Vagina (tissue), 2 donors: ENCODE measurements at places on chromosomes 12 and 14.
A peak's percentile ranks its signal among the peaks of the same experiment; 100 is the strongest.

GRCh38 chr14:104087505-104087904 lies 2.0 kb downstream of the ASPG start:
- DNase-seq: no peak
- peaks cover 4% of the 10 kb centered on the region for H3K4me1 ChIP-seq
- H3K36me3 ChIP-seq: no peaks in the 10 kb centered on the region
- peaks cover 5% of the 10 kb centered on the region for H3K27me3 ChIP-seq
- H3K4me3 ChIP-seq: no peak overlapping the region

DNA sequence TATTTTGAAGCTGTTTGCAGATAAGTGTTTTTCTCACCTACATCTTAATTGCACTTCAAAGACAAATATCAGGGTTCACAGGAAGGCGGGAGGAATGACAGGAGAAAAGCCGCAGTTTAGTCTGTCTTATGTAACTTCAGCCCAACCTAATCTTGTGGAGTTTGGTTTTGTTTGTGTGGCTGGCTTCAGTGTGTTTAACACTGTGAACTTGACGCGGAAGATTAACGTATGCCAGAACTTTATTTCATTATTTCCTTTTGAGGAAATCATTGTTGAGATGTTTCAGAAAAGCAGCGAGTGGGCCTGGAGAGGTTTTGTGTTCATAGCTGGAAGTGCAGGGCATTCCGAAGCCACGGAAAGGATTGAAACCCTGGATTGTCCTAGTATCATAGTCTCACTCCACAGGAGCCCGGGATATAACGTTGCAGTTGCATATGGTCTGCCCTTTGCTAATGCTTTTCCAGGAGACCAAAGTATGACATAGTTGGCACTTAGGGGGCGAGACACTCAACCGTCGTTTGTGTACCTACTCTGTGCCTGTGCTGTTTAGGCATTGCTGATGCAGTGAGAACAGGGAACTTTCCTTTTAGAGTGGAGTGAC lies 2.0 kb downstream of the PELI2 start:
- peaks cover 43% of the 10 kb centered on the region for H3K4me1 ChIP-seq
- peak overlapping the region; percentile 94 for H3K27ac ChIP-seq
- no peaks in the 10 kb centered on the region for H3K27me3 ChIP-seq
- no peaks in the 10 kb centered on the region for H3K36me3 ChIP-seq

- no peak overlapping the region for H3K4me3 ChIP-seq
- no peaks in the 10 kb centered on the region for H3K4me1 ChIP-seq
- DNase-seq: no peak
Measured at GRCh38 chr12:128402486-128403243, 135.7 kb downstream of the TMEM132C start.

DNA sequence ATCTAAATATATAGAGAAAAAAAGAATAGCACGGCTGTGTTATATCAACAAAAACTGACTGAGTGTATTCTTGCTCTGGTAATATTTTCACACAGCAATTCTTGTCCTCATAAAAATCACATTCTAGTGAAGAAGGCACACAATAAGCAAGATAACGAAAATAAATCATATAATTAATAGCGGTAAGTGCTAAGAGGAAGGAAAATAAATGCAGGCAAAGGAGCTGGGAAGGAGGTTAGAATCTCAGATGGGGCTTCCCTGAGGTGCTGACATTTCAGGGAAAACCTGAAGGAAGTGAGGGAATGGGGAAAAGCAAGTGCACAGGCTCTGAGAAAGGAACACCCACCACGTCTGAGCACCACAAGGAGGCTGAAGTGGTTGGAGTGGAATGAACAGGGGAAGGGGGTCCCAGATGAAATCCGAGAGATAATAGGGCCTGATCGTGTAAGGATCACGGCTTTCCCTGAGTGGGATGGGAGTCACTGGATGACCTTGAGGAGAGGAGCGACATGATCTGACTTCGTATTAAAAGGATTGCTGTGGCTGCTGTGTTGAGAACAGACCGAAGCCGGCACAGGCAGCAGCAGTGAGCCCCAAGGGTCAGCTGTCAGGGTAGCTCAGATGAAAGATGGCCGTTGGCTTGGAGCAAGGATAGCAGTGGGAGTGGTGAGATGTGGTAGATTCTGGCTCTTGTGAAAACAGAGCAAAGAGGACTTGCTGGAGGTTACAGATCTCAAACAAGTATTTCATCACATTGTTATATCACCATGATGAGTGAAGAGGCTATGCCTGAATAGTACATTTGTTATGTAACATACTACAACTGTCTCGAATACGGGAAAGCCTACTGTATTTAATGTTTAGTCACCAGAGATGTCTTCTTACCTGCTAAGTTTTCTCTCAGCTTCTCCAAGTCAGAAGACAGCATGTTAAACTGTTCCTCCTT lies 67.1 kb upstream of the VPS33A start:
- H3K27ac ChIP-seq: no peak overlapping the region
- no peaks in the 10 kb centered on the region for H3K27me3 ChIP-seq
- DNase-seq: no peak
- no peaks in the 10 kb centered on the region for H3K36me3 ChIP-seq

DNA sequence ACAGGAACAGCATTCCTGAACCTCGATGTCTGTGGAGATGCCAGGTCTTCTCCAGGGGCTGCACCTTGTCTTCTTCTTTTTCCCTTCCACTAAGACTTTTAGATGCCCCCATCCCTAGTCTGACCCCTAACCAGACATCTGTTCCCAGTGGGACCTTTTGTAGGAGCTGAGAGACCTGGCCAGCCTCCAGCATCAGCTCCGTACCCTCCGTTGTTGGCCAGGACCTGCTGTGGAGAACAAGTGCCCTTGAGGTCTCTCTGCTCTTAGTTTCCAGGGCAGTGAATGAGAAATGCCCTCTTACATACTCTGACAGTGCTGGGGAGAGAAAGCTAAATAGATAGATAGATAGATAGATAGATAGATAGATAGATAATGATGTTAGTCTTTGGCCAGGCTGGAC lies 16.8 kb upstream of the SDR39U1 start:
- no peak overlapping the region for H3K4me3 ChIP-seq
- H3K27ac ChIP-seq: no peak overlapping the region
- H3K36me3 ChIP-seq: no peaks in the 10 kb centered on the region

GRCh38 chr12:121232977-121233627 lies 23.2 kb downstream of the P2RX4 start:
- no peak for DNase-seq
- H3K36me3 ChIP-seq: no peaks in the 10 kb centered on the region
- H3K27me3 ChIP-seq: no peaks in the 10 kb centered on the region
- H3K27ac ChIP-seq: no peak overlapping the region
- H3K4me3 ChIP-seq: no peak overlapping the region

DNA sequence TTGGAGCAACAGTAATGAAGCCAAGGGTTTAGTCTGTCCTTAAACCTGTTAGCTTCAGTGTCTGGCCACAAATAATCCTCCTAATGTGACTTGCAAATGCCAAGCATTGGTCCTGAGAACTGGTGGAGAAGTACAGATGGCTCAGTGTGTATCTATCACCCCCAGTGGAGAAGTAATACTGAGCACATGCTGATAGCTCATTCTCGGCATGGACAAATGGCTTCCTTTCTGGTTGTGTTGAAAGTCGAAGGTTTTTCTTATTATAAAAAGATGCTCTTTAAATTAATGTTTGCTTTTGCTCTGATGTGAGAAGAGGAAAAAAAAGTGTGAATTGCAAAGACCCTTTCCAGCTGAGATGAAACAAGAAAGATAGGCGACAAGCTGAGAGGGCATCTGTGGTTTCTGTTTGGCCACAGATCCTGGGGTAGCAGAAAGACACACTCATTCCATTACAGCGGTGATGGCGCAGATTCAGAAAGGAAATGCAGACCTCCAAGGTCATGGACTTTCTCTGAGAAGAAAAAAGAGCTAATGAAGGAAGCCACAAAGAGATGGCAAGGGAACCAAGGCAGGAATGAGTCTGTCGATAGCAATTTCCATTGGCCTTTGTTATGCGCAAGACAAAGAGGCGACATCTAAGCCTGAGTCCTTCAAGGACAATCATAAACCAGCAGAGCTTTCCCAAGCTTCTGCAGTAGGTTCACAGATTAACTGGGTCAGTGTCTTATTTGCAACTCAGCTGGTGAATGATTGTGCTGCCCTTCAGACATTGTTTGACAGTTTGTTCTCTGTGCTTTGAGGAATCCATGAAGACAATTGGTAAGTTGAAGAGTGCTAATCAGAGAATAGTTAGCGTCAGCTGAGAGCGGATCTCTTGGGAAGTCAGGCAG lies 155.5 kb upstream of the RGS6 start:
- no peaks in the 10 kb centered on the region for H3K36me3 ChIP-seq
- H3K4me3 ChIP-seq: no peak overlapping the region
- no peaks in the 10 kb centered on the region for H3K4me1 ChIP-seq
- H3K27me3 ChIP-seq: no peaks in the 10 kb centered on the region

DNA sequence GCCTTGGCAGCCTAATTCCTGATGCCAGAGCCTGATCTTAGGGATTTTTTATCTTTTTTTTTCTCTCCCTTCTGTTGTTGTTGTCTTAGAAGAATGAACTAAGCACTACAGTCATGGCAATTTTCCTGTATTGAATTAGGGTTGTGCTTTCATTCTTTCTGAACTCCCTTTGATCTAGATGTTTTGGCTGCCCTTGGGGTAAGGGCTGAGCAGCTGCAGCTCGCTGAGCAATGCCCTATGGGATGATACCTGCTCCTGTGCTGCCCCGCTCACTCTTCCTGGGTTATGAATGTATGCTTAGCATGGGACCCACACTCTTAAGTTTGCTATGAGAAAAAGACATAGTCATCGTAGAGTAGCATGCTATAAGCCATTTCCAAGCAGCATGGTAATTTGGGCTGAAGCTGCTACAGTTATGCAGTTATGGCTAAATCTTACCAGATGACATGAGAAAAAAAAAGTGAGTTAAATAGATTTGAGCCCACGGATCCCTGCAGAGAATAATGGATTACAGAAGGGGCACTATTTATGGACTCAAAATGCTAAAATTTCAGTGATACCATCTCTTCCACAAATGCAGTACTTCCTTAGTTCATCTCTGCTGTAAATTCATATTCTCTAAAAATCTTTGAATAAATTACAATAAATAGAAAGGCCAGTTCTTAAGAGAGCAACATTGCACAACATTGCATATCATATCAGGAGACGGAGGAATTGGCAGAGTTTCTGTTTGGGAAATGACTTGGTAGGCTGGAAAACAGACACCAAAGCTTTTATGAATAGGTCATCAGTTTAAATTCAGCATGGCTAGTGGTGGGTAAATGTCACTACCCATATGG lies 79.2 kb upstream of the PTHLH start:
- DNase-seq: no peak
- H3K27me3 ChIP-seq: no peaks in the 10 kb centered on the region
- H3K27ac ChIP-seq: no peak overlapping the region
- H3K4me1 ChIP-seq: peaks cover 11% of the 10 kb centered on the region
- no peaks in the 10 kb centered on the region for H3K36me3 ChIP-seq

DNA sequence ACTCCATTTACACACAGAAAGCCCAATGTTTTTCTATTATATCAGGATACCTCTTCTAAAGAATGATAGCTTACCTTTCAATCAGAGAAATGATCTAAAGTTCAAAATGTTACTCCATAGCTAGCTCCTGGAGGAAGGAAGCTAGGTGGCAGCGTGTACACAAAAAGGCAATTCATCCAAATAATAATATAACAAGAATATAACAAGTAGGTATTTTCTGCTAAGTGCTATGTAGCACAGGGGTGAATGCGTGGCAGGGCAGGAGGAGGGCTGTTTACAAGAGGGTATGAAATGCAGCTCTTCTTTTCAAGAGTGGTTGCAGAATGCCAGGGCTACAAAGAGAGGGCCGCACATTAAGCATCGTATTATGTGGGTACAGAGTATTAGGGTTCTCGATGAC lies 663 bp upstream of the SNAPC1 start:
- peak overlapping the region; percentile 90 for H3K4me3 ChIP-seq
- DNase-seq: no peak
- H3K4me1 ChIP-seq: peaks cover 43% of the 10 kb centered on the region
- peak overlapping the region; percentile 95 for H3K27ac ChIP-seq
- no peaks in the 10 kb centered on the region for H3K27me3 ChIP-seq

- H3K4me3 ChIP-seq: no peak overlapping the region
- no peaks in the 10 kb centered on the region for H3K36me3 ChIP-seq
- no peaks in the 10 kb centered on the region for H3K4me1 ChIP-seq
- no peak for DNase-seq
- H3K27me3 ChIP-seq: no peaks in the 10 kb centered on the region
Measured at GRCh38 chr12:1843641-1844005, 23.3 kb downstream of the LRTM2 start.

DNA sequence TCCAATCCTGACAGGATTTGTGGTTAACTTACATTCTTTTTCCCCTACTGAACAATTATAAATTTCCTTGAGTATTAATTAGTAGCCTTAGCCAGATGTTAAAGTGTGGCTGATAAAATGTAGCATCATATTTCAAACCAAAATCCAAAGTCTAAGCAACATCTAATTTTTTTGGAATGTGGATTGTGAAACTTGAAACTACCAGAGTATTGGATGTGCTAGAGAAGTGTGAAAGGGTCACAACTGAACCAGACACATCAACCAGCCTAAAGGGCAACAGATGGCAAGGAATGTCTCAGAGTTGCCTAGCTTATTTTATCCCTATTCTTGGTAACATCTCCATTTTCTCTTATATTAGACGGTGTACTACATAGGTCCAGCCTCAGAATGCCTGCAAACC lies 153.1 kb upstream of the DCN start:
- no peak overlapping the region for H3K27ac ChIP-seq
- no peaks in the 10 kb centered on the region for H3K27me3 ChIP-seq
- H3K36me3 ChIP-seq: no peaks in the 10 kb centered on the region
- no peaks in the 10 kb centered on the region for H3K4me1 ChIP-seq
- no peak overlapping the region for H3K4me3 ChIP-seq

DNA sequence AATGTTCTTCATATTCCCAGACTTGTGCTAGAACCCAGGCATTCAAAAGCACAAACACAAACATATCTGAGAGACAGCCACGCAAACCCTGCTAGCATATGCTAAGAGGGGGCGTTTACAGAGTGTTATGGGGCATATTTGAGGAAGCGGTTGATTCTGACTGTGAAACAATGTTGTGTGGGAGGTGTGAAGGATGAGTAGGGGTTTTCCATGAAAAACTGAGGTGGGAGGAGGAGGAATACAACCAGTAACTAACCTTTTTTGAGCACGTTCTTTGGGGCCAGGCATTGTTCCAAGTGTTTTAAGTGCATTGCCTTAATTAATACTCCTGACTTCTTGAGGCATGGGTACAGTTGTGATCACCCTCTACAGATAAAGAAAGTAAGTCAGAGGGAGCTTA lies 499.5 kb downstream of the AACS start:
- no peaks in the 10 kb centered on the region for H3K27me3 ChIP-seq
- H3K4me1 ChIP-seq: no peaks in the 10 kb centered on the region
- no peaks in the 10 kb centered on the region for H3K36me3 ChIP-seq
- no peak overlapping the region for H3K4me3 ChIP-seq
- H3K27ac ChIP-seq: no peak overlapping the region
- no peak for DNase-seq

DNA sequence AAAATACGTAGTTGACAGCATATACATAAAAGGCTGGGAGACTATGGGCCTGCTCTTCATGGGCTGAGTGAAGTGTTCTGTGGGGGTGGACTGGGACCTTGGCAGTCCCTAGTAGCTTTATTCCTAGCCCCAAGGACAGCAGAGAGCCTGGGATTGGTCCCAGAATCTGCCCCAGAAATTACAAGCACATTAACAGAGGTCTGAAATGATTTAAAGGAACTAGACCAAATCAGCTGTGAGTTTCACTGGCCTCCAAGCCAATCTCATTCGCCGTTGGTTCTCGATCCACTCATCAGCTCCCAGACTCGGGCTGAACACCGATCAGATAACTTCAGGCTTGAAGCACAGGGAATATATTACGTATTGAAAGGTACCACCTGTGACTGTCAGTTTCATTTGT lies 77.0 kb upstream of the PSMC1 start:
- no peaks in the 10 kb centered on the region for H3K27me3 ChIP-seq
- DNase-seq: no peak
- H3K4me3 ChIP-seq: no peak overlapping the region
- no peaks in the 10 kb centered on the region for H3K4me1 ChIP-seq
- no peak overlapping the region for H3K27ac ChIP-seq
- H3K36me3 ChIP-seq: no peaks in the 10 kb centered on the region
